Adipocyte (in vitro differentiated cells): ENCODE measurements at places on chromosomes 13 and 19.

- peak; percentile 92 for DNase-seq
Observed at GRCh38 chr19:10230861-10231611, at the start of gene S1PR2. Gene S1PR2 (minus strand): TSS chr19:10231331. CDS start chr19:10224905, 6,426 bp downstream.

GRCh38 chr13:33132644-33133440 is 116.6 kb downstream of the KL start:
- DNase-seq, result peak; percentile 86

GRCh38 chr19:8468761-8469373 is 24.1 kb downstream of the HNRNPM start:
- peak; percentile 61 for DNase-seq

GRCh38 chr13:113466383-113466782 is 13.1 kb upstream of the ADPRHL1 start:
- DNase-seq, result no peak

GRCh38 chr19:55176076-55176475 is 4.0 kb downstream of the SYT5 start:
- no peak for DNase-seq

DNA sequence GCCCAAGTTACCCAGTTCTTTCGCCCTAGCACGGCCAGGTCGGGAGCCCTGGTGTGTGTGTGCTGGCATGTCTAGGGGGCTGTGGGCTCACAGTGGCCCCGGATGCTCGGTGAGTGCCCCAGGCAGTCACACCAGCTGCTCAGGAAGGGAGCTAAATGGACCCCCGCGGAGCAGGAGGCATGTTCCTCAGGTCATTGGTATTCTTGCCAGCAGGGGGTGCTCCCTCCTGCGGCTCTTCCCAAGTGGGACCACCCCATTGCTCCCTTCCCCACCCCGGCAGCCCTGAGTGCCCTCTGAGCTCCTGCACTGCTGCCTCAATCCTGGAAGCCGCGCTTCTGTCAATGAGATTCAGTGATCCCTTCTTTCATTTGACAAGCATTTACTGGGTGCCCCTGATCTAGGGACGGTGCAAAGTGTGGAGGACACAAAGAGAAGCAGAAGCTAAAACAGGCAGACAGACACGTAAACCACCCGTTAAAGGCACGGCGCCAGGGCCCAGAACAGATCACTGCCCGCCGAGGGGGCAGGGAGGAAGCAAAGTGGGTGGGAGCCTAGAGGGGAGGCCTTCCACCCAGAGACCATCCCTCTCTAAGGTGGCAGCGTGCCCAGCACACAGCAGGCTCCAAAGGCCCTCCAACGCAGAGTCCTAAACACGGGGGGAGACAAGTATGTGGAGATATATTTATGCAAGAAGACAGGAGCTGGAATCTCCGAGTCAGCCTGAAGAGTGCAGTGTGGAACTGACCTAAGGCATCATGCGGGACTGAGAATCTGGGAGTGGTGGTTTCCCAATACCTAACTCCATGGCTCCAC is 5.2 kb upstream of the ADPRHL1 start:
- peak; percentile 7 for DNase-seq

GRCh38 chr13:51330791-51331190 is 8.7 kb upstream of the SERPINE3 start:
- DNase-seq, result no peak

- DNase-seq, result no peak
Observed at GRCh38 chr13:80973721-80974120, 632.8 kb upstream of the SPRY2 start.

GRCh38 chr19:43779147-43779819 is 1.5 kb downstream of the KCNN4 start:
- no peak for DNase-seq

DNA sequence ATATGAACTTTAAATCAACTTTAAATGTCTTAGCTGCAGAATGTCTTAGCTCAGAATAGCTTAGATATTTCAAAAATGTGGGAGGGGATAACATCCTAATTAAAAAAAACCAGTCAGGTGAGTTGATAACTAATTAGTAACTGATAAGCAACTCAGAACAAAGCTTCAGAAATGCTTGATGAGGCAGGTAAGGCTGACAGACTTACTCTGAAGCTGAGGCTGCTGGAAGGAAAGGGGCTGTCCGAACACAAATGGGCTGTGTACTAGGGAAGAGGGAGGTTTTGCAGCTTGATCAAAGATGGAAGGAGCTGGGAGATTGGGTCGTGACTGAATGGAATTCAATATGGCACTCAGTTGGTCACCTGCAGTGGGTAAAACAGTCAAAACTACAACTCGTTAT is 91.2 kb upstream of the FBXL3 start:
- DNase-seq, result no peak

GRCh38 chr19:32748497-32748896 is 28.9 kb downstream of the TDRD12 start:
- DNase-seq, result no peak

DNA sequence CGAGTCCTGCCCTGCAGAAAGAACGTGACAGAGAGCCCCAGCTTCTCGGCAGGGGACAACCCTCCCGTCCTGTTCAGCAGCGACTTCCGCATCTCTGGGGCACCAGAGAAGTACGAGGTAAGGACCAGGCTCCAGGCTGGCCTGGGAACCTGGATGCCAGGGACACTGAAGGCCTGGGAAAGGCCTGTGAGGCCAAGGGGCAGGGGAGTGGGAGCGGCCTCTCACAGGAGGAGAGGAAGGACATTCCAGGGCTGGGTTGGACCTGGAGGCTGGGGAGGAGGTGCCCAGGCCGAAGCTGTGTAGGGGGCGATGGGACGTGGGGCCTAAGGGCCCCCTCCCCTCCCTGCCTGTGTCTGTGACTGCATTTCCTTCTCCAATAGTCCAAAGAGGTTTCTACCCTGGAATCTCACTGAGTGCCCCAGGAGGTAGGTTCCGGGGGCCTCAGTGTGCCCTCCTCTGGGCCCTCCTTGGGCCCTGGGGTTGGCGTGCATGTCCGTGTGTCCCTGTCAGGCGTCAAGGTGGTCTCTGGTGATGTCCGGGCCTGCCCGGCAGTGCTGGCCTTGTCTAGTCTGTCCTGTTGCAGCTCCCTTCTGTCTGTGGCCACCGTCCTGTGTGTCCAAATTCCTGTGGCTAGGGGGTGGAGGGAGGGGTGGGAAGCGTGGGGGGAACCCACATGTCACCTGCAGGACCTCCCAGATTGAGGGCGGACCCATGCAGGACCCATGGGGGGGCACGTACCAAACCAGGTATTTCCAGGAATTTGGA is 16.9 kb upstream of the CD22 start:
- no peak for DNase-seq

DNA sequence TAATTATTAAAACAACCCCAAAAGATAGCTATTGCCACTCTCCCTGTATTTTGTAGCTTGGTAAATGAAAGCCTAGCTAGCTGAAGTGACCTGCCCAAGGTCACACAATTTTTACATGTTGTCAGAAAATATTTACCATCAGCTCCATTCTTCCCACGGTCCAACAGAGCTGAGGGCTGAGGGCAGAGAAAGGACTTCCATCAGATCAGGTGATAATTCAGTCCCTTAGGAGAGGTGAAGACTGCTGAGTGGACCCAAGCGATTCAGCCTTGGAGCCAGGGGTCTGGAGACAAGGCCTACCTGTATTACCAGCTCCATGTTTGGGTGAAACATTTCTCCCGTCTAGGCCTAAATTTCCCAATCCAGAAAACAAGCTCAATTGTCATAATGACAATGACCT is 149.5 kb upstream of the TSHZ3 start:
- no peak for DNase-seq

- DNase-seq, result no peak
Observed at GRCh38 chr13:80945328-80945727, 604.4 kb upstream of the SPRY2 start.

DNA sequence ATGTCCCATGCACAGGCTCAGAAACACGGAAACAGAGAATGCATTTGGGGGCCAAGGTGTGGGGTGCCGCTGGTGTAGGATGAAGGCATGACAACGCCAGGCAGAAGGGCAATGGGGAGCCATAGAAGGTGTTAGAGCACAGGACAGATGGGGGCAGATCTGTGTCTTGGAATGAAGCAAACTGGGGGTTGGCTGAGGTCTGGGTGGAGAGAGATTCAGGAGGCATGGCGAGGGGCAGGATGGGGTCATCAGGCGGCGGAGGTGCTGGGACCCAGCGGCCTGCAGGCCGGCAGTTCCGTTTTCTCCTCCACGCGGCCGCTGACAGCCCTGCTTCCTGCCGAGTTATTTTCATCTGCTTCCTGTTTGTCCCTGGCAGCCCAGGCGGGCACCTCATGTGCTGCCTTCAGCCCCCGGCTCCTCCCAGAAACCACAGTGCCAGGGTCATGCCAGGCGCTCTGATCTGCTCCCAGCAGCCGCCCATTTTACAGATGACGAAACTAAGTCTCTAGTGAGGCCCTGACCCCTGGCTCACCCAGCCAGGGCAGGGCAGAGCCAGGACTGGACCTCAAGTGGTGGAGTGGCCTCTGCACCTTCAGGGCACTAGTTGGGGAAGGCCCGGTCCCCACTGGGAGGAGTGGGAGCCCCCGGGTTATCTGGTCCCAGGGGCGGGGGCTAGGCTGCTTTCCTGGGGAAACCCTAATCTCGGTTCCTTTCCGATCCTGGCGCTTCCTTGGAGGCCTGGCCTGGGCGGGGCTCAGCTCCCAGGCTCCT is 2.2 kb downstream of the ARHGAP45 start:
- DNase-seq, result no peak

- DNase-seq, result no peak
Observed at GRCh38 chr19:32058131-32058530, 287.3 kb upstream of the ZNF507 start.

GRCh38 chr13:113817860-113818691 is 45.8 kb downstream of the GAS6 start:
- DNase-seq, result no peak

DNA sequence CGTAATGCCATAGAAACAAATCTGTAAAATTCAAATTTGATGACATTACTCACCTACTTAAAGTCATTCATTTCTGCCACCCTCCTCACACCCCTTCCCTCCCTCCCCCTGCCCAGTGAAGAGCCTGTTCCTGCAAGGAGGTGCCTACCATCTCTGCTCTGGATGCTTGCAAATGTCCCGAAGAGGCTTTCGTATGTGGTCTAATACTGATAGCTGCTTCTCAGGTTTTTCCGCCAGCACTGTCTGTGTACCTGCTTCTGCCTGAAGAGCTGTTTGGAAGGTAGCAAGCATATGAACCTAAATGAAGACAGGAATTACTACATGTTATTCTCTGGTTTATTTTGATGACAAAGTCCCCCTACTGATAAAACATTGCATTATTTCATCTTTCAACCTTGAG is 57.1 kb downstream of the GPALPP1 start:
- no peak for DNase-seq

DNA sequence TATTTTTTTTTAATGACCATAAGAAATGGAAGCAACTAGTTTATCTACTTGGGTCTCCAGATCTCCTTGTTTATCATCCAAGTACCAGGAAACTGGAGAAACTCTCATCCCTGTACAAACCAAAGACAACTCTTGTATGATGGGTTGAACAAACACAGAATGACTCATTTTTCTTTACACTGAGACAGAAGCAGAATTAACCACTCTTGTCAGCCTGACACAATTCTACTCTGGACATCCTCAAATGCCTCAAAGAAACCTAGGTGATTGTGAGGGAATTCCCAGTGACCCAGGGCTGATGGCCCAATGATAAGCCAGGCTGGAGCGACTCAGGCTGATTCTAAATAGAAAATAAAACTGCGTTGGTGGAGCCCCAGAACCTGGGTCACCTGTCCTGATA is 151.5 kb downstream of the ZNF737 start:
- DNase-seq, result no peak

DNA sequence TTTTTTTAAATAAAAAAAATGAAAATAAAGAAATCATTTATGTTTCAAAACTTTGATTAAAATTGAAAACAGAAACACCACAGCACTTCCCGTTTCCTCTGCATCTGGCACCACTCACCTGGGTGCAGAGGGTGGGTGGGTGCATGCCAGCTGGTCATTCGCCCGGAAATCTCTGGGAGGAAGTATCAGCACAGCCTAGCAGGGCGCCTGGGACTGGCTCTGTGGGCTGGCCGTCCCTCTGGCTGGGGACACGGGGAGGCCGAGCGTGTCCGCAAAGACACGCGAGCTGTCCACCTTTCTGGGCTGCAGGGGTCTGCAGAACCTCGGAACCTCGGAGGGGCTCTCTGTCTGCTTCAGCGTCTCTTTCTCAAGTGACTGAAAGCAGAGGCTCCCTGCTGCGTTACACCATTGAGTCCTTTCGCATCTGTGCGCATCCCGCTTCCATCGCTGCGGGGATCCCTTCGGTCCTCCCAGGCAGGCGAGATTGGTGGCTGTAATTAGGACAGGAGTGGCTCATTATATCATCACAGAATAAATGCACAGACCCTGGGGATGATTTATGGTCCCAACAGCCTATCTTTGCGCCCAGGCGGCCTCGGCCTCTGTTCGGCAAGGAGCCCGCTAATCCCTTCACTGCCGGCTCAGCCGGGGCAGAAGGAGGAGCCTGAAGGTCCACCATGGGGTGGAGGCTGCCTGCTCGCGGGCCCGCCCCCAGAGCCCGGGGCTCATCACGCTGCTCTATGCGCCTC is 17.2 kb downstream of the CRTC1 start:
- DNase-seq, result peak; percentile 71

GRCh38 chr19:2736550-2737190 is 3.1 kb downstream of the SLC39A3 start:
- DNase-seq, result no peak

GRCh38 chr19:47626238-47626637 is 17.3 kb downstream of the BICRA start:
- no peak for DNase-seq

DNA sequence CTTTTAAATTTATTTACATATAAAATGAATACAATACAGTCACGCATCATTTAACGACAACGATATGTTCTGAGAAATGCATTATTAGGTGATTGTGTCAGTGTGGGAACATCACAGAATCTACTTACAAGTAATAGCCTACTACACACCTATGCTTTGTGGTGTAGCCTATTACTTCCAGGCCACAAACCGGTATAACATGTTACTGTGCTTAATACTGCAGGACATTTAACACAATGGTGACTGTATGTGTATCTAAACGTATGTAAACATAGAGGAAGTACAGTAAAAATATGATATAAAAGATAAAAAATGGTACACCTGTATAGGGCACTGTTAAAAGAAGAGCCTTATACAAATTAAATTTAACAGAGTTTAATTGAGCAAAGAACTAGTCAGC is 62.4 kb upstream of the KLHL1 start:
- no peak for DNase-seq

- peak; percentile 88 for DNase-seq
Observed at GRCh38 chr19:55160128-55160985, 2.8 kb upstream of the TNNI3 start.

GRCh38 chr19:16627193-16627927 is 644 bp downstream of the MED26 start:
- DNase-seq, result peak; percentile 38

DNA sequence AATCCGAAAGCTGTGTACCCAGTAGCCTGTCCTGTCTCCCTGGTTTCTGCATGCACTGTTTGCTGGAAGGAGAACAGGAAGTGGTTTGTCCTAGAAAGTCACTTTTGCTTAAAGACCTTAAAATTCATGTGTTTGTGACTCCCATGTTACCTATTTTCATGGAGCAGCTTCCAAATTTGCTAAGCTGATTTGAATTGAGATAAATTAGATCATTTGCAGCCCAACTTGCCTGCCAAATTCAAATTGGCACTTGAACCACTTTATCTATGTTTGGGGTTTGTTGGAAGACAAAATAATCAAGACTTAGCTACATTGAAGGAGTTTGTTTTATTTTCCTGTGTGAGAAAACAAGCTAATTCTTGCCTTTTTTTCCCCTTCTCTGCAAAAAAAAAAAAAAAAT is 532.5 kb downstream of the DIAPH3 start:
- no peak for DNase-seq
